ENCODE measurements at places on chromosomes 2 and 18.
A peak's percentile ranks its signal among the peaks of the same experiment; 100 is the strongest.

DNA sequence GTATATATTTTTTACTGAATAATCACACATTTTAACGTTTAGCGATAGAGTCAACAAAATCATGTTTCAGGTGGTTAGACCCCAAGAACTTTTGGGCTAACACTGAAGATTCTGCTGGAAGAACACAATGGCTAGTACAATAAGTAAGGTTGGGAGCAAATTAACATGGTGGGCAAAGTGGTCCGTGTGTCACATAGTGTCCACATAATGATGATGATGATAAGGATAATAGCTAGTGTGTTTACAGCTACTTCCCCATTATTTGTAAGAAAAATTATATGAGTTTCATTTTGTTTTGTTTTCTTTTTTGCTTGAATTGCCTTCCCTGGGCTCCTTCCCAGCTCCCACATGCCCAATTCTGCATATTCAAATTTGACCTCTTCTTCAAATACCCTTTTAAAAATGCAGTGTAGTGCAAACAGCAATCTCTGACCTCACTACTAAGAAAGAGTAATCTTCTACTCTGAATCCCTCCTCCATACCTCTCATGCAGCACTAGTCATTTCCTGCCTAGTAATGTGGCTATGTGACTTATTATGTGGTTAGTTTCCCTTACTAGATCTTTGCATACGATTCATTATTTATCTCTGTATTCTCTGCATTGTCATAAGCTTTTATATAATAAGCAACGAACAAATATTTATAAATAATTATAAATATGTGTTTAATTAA is 16.9 kb upstream of the VPS54 start:
- DNase-seq: peak; percentile 37

GRCh38 chr2:24730481-24730880 is 62.7 kb downstream of the PTRHD1 start:
- DNase-seq: no peak

GRCh38 chr2:189261431-189261841 is 81.9 kb upstream of the COL5A2 start:
- DNase-seq: peak; percentile 74

DNA sequence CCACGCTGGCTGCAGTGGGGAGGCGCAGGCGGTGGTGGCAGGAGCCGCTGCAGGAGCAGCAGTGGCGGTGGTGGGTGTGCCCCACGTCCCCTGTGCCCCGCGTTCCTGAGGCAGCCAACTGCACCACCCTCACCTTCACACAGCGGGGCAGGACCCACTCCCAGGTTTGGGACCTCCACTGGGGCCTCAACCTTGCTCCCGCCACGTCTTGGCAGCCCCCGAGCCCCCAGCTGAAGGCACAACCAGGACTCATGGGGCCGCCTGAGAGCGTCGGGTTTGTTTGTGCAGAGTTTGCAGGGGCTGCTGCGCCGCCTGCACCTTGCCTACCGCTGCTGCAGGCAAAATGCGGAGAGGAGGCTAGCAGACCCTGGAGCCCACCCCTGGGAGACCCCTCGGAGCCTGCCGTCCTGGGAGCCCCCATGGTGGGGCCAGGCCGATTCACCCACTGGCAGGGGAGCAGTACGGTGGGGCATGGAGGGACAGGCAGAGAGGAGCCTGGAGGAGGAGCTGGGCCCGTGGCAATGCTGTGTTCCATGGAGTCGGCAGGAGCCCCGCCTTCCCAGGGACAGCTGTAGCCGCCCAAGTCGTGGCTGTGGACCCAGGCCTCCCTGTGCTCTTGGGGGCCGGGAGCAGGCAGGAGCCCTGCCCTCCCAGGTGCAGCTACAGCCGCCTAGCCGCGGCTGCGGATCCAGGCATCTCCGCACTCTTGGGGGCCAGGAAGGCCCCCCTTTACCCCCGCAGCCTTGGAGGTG is 14.7 kb upstream of the EML6 start:
- DNase-seq: no peak

GRCh38 chr2:142742371-142743214 is 134.9 kb upstream of the KYNU start:
- peak; percentile 80 for DNase-seq

- no peak for DNase-seq
Measured at GRCh38 chr18:35344736-35345459, 678 bp upstream of the ZNF24 start.

DNA sequence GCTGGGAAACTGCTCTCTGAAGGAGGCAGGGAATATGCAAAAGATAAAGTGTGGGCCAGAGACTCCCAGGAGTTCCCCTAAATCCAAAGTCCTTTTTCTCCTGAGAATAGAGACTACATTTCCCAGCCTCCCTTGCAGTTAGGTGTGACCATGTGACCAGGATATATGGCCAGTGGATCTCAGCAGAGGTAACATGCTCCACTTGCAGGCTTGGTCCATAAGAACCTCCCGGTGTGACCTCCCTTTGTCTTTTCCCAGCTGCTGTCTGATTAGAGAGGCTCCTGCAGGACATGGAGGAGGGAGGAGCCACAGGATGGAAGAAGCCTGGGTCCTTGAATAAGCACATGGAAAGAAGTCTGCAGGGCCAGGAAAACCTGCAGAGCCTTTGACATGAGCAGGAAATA is 76.2 kb downstream of the TGFA start:
- no peak for DNase-seq

Measured in fibroblast of skin of left quadriceps (primary cell).